ENCODE measurements at places on chromosomes 7 and 10.

DNA sequence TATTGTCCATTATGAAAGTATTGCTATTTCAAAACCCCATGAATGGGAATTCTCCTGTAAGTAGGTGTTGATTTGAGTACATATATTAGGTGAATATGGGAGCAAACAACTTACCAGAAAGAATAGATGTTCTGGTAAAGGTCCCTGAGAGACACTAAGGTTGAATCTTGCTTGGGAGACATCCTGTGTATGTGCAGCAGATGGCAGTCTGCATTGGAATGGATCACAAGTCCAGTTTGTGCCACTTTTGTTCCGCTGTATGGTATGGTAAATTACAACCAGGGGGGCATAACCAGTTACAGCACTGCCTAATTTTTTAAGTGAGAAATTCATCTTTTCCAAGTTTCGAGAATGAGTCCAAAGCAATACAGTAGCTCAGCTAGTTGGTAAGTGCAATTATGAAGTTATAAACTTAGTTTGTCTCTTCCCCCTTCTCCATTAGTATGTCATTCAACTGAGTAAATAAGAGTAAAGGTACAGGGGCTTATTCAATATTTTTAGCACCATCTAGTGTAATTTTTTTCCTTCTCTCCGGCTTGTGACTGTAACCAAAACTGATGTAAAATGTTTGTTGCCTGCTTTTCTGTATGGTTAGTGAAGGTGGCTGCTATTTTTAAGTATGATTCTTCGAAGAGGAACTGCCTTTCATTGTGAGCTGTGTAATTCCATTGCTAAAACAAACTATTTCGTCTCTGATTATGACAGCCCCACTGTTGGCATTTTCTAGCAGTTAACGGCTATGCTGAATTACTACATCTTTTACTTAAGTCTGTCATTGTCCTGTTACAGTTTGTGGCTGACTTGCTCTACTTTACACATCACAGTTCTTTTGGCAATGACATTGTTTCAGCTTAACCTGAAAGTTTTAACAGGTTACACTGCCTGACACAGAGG is 2.8 kb downstream of the MCU start:
- peak; percentile 42 for DNase-seq

DNA sequence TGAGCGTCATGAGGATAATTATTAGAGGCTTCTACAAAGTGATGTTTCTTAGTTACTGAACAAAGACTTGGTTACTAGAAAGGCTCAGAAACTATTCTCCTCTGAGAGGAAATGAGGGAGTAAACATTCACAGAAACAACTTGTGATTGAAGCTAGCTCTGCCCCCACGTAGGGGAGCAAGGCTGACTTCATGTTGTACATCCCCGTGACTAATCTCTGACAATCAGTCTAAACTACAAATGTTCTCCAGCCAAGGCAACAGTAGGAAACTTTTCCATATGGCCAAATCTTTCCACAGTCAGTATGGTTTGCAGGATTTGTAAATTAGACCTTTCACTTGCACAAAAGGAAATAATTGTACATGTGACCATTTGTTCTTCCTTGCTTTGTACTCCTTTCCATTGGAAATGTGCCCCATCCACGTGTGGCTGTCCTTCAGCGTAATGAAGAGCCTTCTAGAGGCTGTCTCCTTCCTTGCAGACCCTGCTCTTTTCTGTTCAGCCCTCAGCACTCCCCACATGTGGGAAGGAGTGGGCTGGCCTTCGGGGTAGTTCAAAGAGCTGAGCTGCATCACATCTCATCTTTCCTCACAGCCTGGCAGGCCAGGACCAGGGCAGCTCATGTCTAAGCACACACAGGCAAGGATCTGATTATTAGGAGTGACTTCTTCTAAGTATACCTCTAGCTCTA is 93.5 kb downstream of the PCGF5 start:
- DNase-seq, result no peak

- no peak for DNase-seq
These were observed 149.8 kb downstream of the TAX1BP1 start for GRCh38 chr7:27889800-27890199.

DNA sequence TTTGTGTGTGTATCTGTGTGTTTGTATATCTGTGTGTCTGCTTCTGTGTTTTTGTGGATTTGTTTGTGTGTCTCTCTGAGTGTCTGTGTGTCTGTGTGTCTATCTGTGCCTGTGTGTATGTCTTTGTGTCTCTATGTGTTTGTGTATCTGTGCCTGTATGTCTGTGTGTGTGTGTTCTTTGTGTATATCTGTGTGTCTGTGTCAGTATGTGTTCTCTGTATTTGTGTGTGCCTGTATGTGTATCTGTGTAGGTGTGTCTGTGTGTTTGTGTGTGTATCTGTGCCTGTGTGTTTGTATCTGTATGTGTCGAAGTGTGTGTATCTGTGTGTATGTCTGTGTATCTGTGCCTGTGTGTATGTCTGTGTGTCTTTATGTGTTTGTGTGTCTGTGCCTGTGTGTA is 118.2 kb downstream of the SH2D4B start:
- DNase-seq, result no peak

DNA sequence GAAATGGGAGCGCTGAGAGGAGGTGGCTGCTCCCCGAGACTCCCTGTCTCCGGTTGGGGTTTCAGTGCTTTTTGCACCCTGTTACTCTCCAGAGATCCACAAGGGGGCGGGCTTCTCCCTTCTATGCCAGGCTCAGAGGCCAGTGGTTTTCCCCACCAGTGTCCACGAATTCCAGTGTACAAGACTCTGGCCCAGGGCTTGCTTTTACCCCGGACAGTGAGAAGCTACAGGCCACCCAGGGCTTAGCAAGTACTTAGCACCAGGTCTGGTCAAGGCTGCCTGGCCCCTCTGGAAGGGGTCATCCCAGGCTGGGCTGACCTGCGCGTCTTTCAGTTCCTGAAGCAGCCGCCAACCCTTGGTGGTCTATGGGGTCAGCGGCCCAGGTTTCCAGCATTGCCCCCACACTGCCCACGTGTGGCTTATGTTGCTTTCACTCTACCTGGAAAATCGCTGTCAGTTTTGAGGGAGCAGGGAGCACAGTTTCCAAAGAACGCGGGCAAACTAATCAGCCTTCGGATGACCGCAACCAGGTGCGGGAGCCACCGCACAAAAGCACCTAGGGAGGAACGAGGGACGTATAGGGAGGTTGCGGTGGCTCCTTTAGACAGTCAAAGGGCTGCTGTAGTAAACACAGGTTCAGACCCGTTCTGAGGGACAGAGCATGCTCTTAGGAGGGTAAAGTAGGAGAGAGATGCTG is 6.8 kb downstream of the CYP26A1 start:
- peak; percentile 27 for DNase-seq

GRCh38 chr7:46115410-46115809 is 194.3 kb upstream of the IGFBP3 start:
- DNase-seq, result no peak

- peak; percentile 50 for DNase-seq
These were observed 39.0 kb downstream of the TET1 start for GRCh38 chr10:68598978-68599770.

GRCh38 chr7:47535704-47536628 is 45.9 kb downstream of the TNS3 start:
- no peak for DNase-seq

DNA sequence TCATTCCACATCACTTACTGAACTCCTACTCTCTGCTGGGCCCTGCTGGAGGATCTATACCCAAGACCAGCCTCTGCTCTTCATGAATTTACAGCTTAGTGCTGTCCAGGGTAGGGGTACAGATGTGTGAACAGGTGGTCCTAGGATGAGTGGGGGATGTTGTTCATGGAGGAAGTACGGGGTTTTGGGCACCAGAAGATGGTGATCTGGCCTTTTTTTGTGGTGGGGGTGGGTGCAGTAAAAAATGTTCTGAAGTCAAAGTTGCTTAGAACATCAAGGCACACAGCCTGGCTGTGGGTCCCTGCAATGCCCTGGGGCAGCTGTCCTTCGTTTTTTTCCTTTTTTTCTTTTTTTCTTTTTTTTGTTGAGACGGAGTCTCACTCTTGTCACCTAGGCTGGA is 34.2 kb upstream of the GNA12 start:
- DNase-seq, result no peak

DNA sequence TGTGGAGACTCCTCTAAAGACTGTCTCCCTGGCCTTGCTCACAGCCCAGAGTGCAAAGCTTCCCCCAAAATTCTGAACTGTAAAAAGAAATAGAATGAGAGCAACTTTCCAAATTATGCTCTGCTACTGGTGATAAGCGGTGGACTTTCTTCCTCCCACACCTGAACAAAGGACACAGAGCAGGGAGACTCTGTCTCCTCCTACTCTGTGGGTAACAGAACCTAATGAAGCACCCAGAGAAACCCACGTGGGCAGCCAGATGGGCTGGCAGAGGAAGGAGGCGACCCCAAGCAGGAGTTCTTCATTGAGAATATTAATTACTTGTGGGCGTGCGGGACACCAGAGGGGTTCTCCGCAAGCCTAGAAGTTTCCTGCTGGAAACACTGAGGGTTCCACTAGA is 139.5 kb downstream of the KMT2E start:
- DNase-seq, result no peak

DNA sequence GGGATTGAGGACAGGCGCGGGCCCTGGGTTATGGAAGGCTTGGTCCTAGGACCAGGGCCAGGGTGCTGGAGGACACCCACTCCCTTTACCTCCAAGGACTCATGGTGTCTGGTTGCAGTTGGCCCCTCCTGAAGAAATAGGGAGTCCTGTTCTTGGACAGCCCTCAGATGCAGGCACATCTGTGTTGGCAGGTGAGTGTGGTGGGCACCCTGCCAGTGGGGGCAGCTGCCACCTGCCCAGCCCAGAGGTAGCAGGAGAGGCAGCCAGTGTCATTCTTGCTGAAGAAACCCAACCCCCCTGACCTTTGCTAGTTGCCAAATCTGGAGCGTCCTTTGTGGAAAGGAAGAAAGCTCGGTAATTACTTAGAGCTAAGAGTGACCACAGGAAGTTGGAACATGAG is 8.3 kb downstream of the GALNT17 start:
- no peak for DNase-seq

DNA sequence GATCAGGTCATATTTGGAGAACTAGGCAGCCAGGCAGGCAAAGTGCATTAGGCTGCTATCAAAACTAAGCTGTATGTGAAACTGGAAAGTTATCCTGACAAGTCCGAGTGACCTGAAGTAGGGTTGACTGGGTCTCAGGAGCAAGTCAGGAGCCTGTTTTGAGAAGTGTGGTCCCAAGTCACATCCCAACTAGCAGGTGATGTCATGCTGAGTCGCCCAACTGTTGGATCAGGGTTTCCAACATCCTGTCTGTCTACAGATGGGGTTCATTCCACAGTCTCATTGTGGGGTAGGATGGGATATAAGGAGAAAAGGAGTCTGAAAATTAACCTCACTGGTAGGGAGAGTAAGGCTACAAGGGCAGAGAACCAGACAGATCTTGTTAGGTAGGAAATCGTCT is 27.0 kb downstream of the SLC26A4 start:
- DNase-seq, result no peak

DNA sequence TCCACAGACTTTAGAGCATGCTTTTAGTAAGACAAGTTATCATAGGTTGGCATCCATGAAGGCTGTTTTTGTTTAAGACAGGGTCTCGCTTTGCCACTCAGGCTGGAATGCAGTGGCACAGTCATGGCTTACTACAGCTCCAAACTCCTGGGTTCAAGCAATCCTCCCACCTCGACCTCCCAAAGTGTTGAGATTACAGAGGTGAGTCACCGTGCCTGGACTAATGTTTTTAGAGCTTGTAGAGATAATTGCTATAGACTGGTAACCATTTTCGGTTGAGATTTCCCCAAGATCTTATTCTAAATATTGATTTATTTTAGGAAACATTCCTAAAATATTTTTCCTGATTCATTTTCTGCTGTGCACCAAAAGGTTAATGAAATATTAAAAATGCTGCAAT is 5.4 kb upstream of the ZNF398 start:
- DNase-seq, result no peak

GRCh38 chr7:2698581-2699288 is 10.7 kb downstream of the AMZ1 start:
- DNase-seq, result no peak

DNA sequence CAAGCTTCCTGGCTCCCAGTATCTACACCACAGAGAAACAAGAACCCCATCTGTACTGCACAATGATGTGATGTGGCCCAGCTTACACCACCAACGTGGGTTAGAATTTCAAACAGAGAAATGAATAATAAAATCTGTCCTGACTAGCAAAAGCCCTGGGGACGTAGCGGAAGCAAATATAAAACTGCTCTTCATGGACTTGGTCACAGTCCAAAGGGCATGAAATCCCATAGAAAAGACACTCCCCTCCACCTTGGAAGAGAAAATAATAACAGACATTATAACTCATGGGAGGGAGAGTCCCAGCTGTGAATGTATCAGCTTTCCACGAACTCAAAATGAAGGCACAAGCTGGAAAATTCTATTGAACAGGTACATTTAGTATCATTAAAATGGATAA is 205.3 kb upstream of the GALNT17 start:
- DNase-seq, result no peak

- DNase-seq, result no peak
These were observed 18.2 kb upstream of the PRKAG2 start for GRCh38 chr7:151895008-151895630.

DNA sequence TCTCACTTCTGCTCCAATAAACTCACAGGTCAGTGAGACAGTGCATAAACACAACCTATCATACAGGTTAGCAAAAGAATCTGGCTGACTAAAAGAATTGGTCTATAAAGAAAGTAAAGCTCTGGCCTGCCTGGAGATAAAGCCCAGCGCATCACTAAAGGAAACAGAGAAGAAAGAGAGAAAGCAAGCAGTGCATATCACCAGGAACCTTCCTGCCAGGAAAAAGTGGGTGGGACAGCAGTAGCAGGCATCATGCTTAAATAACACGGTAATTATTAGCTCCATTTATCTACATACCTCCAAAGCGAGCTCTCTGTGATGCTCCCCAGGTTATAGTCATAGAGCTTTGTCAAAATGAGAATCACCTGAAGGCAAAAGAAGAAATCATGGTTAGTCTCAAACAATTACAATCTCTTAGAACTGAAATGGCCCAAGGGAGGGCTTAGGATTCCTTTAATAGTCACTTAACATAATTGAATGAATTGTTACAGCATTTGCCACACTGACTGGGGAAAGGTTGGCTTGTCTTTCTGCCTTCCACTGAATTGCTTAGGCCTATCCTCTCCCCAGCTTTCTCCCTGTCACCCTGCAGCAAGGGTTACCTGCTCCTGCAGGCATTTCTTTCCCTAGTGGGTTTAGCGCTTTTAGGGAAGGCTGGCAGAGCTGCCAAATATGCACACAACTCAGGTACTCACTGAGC is 208.1 kb downstream of the SORCS1 start:
- DNase-seq, result no peak

DNA sequence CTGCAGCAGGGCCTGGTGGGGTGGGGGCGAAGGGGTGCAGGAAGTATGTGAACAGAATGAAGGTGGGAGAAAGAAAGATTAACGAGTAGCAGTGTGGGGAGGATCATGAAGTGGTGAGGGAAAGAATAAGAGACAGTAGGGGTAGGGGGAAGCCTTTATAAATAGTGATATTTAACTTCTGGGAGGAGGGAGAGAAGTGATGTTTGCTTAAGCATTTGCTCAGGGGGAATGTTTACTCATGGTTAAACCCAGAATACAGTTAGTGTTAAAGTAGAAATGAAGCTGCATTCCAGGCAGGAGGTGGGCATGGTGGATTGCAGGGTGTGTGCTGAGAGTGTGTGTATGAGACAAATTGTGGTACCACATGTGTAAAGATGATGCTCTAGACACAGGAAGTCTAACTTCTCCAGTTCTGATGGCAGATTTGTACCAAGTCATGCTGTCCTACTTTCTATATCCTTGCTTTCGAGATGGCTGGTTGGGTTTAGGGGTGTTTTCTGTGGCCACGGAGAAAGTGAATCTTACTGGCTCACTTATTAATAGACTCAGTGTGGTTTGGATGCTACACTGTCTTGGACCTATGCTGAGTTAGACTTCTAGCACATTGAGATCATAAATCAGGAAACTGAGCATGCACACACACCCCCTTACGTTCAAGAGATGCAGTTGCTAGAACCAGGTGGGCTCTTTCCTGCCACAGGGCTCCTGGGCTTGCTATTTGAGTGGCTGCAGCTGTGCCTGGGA is 10.6 kb upstream of the DNMBP start:
- DNase-seq, result no peak

All from globus pallidus (tissue), 1 donor.